ENCODE measurements at places on chromosomes 6 and 20.

GRCh38 chr6:44397424-44398164, 10.1 kb downstream of the CDC5L start:
- DNase-seq, result no peak

GRCh38 chr6:27049863-27050781, 197.4 kb upstream of the PRSS16 start:
- DNase-seq, result no peak

GRCh38 chr6:40960742-40961430, 78.1 kb downstream of the UNC5CL start:
- no peak for DNase-seq

DNA sequence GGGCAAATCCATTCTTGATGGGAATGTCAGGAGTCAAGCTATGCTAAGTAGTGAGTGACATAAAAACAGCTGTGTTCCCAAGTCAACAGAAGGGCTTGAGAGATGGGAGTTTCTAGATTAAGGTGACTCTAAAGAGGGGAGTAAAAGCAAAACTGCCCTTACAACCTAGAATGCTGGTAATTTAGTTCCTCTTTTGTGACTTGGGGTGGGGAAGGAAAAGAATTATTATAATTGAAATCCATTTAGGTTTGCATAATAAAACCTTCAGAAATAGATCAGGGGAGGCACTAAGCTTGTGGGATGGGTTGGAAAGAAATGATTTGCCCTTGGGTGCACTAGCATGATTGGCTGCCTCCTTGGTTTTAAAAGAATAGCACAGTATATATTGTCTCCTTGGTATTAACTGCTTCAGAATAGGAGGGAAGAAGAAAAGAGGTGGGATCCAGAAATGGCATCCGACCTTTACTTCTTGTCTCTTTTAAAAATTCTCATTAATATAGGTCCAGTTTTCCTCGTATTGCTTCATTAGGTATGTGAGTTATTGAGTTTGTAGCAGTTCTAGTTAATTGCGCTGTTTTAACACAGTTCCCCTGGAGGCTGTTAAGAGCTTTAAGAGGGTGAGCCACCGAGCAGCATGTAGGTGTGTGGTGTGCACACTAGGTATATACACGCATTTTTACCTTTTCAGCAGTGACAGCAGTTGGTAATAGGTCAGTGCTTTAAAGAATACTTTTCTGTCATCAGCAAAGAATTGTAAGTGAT, 95.3 kb upstream of the VSTM2L start:
- no peak for DNase-seq

DNA sequence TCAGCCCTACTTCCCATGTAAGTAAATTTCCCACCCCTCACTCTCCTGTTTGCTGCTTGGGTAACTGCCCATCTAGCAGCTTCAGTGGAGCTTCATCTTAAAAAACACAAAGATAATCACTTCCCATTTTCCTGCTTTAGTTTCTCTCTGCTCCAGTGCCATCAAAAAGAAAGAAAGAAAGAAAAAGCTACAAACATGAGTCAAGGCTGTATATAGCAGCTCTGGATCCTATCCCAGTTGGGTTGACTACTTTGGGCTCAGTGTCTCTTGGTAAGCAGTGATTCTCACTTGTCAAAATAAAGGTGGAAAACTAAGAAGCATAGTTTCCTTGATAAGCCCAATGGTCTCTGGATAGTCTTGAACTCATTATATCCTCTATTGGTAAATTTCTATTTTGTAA, 48.7 kb upstream of the SRPK1 start:
- DNase-seq, result no peak
